ENCODE measurements at places on chromosomes 5 and 9.

- no peak for DNase-seq
Observed at GRCh38 chr9:105418588-105419500, 29.0 kb upstream of the FSD1L start.

- DNase-seq: peak; percentile 79
Observed at GRCh38 chr5:59562756-59563389, 330.7 kb downstream of the PDE4D start.

GRCh38 chr9:22857316-22857715, 410.7 kb downstream of the DMRTA1 start:
- DNase-seq: no peak

DNA sequence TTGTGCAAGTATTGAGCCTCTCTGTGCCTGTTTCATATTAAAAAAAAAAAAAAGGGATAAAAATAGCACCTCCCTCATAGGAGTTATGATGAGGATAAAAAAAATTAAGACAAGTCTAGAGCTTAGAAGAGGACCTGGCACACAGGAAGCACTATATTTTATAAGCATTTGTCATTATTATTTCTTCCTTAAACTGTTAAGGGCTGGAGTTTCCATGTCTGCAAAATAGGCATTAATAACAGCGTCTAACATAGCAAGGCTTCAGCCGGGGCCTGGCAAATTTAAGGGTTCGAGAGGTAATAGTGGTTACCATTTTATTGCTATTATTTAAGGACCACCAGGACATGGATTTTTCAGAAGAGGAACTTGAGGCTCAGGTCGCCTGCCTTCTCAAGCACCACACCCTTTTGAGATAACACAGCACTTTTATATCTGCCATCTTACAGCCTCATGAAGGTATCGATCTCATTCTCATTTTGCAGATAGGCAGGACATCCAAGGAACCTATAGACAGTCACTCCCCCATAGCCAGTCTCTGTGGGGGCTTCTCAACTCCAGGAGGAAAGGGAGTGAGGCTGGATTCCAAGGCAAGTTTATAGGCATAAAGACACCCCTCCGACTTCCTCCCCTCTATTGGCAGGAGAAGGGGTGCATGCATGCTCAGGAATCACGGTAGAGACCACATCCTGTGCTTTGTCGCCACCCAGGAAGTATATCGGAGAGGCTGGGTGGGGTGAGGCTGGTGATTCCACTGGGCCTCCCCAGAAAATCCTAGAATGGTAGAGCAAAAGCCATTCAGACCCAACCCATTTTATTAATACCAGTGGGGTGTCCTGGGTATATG, 2.4 kb downstream of the ANXA6 start:
- no peak for DNase-seq

DNA sequence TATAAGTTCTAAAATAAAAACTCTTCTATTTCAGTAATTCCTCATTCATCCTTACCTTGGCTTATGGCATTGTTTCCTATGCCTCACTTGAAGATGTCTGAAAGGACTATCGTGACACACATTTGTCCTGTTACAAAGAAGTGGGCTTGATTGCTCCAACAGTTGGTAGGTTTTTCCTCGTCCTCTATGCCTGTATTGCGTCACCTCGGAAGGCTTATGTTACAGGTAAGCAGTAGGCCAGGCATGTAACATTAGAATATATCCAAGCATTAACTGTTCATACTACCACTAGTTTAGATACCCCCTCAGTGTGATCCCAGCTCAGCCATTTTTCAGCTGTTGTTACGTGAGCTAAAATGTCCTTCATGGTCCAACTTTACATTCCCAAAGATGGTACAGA, 116.7 kb downstream of the MLLT3 start:
- DNase-seq: no peak

- peak; percentile 18 for DNase-seq
Observed at GRCh38 chr5:131262953-131263541, 806 bp upstream of the CDC42SE2 start.

DNA sequence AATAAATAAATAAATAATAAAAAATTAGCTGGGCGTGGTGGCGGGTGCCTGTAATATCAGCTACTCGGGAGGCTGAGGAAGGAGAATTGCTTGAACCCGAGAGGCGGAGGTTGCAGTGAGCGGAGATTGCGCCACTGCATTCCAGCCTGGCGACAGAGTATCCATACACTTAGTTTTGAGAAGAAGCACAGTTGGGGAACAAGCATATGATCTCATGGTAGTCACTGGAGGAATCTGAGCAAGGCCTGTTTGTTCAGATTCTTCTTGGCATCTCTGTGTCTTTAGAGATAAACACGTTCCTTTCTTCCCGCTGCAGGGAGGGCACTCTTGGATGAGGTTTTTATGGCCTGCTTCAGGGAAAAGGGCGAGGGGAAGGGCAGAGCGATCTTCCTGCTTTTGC, 15.6 kb upstream of the DENND1A start:
- no peak for DNase-seq

GRCh38 chr5:159286420-159287035, 23.4 kb downstream of the UBLCP1 start:
- peak; percentile 64 for DNase-seq

DNA sequence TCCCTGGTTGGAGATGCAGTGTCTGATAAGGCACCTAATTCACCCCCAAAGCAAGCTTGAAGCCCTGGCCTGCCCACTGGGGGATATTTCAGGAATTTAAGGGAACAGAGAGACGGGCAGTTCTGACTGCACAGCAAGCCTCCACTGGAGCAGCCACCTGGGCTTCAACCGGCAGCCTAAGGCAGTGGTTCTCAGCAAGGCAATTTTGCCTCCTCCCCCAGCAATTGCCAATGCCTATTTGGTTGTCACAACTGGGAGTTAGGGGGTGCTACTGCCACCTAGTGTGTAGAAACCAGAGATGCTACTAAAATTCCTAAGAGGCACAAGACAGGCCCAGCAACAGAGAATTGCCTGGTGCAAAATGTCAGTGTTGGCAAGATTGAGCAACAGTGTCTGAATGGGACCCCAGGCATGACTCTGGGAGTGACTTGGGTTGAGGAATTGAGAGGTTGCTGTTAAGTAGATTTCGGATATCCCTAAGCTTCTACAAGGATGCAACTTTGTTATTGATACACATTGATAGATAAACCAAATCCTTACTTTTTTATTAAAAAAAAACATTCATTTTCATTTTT, 58.7 kb upstream of the CTSL start:
- peak; percentile 79 for DNase-seq

DNA sequence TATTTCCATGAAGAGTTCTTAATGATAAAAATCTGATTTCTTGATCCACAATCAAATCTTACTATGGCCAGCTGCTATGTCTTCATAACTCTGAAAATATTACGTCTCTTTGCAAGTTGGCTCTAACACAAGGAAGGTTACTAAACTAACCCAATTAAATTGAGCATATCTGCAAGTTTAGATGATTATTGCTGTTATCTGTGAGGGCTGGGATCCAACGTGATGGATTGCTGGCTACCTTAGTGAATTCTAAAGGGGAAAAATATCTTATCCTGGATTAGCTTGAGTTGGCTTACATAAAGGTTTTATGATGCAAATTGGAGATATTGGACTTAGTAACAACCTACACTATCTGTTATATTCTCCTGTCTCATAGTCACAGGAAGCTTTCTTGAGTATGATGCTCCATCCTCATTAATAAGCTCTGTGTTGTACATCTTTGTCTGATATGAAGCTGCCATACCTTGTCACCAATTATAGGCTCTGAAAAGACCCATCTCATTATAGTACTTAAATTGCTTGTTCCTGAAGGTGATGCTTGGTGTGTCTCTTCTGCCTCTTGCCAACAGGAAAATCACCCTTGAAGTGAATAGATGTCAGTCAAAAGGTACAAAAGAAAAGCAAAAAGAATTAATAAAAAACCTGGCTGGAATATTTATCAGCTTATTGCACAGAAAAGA, 733.0 kb upstream of the MEF2C start:
- DNase-seq: no peak

GRCh38 chr5:153347611-153348010, 142.9 kb upstream of the GRIA1 start:
- no peak for DNase-seq

GRCh38 chr9:121823451-121824169, 172.2 kb downstream of the DAB2IP start:
- no peak for DNase-seq

DNA sequence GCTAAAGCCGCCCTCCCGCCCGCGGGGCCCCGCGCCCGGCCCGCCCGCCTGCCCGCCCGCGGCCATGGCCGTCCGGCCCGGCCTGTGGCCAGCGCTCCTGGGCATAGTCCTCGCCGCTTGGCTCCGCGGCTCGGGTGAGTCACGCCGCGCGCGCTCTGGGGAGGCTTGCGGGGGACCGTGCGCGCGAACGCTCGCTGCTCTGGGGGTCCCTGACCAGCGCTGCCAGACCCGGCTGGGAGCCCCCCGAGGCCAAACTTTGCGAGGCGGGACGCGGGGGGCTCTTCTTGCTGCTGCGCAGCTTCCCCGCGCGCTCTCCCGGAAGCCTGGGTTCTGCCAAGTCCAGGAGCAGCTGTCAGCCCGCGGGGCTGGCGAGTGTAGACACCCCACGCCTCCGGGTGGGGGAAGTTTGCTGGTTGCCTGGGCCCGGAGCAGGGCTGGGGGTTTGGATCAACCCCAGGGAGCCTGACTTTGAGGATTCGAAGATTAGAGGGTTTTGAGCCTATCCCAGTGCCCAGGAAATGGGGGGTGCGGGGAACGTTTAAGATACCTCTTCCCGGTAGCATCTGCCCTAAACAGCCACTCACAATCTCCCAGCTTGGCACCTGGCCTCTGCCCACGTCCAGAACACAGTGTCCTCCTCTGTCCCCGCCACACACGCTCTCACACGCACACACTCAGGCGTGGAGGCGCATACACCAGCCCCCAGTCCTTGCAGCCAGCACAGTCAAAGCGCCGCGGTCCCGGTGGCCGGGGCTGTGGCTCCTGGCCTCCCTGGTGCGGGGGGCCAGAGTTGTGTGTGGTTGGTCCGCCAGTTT, 535 bp downstream of the UNC5A start:
- DNase-seq: peak; percentile 62

DNA sequence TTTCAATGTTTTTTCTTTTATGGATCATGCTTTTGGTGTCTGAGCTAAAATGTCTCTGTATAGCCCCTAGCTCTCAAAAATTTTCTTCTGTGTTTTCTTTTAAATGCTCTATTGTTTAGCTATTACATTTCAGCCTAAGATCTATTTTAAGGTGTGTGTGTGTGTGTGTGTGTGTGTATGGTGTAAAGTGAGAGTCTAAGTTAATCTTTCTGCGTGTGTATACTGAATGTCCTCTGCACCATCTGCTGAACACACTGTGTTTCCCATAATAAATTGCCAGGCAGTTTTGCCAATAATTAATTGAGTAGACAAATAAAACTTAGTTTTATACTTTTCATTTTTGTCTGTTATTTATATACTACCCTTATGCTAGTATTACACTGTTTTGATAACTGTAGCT, 2096.3 kb upstream of the C9orf72 start:
- no peak for DNase-seq

GRCh38 chr5:156543348-156544145, 216.6 kb downstream of the SGCD start:
- no peak for DNase-seq

DNA sequence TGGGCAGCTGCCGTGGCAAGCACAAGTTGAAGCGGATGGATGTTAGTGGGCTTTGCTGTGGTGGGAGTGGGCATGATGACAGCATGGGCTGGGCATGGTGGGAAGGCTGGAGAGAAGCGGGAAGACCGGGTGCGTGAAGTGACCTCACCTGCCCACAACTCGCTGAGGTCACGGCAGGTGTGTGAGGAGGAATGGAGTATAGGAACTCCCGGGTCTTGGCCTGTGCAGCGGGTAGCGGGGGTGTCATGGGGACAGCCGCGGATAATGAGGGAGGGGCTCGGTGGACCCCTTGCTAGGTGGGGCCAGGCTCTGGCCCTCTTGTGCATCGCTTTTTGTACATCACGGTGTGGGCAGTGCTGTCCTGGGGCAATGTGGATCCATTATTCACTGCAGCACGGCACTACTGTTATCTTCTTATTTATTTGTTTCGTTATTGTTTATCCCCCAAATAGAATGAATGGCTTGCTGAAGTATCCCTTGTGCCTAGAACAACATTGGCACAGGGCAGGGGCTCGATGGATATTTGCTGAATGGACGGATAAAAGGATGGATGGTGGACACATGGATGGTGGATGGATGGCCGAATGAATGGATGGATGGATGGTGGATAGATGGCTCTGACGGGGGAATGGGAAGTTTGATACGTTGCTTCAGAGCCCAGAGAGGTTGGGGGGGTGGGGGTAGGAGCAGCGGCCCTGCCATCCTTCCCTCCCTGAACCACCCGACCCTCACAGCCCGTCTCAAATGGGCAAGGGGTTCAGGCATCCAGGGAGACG, 14.6 kb downstream of the PROP1 start:
- DNase-seq: no peak

DNA sequence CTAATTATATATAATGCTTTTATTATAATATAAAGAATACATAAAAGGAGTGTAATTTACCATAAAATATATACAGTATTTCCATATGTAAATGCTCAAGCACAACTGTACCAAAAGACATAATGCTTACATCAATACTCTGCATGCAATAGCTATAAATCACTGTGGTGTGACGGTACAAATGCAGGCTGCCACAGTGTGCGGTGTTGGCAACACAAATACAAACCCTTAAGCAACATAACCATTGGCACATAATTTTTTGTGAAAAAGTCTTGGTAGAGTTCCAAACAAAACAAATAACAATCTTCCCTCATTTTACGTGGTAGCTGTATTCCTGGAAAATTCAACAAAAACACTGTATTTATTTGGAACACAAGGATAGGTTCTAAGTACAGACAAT, 1.9 kb upstream of the SHISAL2B start:
- no peak for DNase-seq

GRCh38 chr9:14418941-14419937, 105.3 kb upstream of the NFIB start:
- no peak for DNase-seq

DNA sequence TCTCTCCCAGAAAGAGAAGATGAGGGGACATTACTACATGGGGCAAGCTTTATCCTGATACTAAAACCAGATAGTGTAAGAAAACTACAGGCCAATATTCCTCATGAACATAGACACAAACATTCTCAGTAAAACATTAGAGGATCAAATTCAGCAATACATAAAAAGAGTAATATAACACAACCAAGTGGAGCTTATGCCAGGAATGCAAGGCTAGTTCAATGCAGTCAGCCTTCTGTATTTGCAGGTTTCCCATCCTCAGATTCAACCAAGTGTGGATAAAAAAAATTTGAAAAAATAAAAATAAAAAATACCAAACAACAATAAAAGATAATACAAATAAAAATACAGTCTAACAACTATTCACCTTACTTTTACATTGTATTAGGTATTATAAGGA, 31.3 kb downstream of the CCDC69 start:
- DNase-seq: no peak

- DNase-seq: no peak
Observed at GRCh38 chr5:73363911-73364730, 84.5 kb downstream of the FOXD1 start.

- DNase-seq: no peak
Observed at GRCh38 chr5:15371184-15371583, 128.8 kb upstream of the FBXL7 start.

- no peak for DNase-seq
Observed at GRCh38 chr9:78325343-78325742, 28.4 kb downstream of the PSAT1 start.

DNA sequence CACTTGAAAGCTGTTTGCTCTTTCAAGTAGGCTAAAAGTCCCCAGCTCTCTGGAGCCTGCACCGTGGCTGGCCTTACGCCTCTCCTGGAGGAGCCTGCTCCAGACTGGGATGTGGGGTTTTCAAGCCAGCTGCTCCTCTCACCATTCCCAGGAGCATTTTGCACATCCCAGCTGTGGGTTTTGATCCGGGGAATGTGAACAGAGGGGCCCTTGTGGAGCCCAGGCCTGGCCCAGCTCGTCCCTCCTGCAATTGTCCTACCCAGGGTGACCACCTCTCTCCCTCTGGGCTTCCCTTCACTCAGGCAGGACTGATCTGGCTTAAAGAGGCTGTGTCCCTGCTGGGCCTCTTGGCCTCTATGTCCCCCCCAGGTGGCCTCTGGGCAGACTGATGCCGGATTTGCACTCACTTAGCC, 32.5 kb upstream of the TIFAB start:
- no peak for DNase-seq

All from GM23338 (cell line).